ENCODE measurements at places on chromosomes 5 and 9.
A peak's percentile ranks its signal among the peaks of the same experiment; 100 is the strongest.

DNA sequence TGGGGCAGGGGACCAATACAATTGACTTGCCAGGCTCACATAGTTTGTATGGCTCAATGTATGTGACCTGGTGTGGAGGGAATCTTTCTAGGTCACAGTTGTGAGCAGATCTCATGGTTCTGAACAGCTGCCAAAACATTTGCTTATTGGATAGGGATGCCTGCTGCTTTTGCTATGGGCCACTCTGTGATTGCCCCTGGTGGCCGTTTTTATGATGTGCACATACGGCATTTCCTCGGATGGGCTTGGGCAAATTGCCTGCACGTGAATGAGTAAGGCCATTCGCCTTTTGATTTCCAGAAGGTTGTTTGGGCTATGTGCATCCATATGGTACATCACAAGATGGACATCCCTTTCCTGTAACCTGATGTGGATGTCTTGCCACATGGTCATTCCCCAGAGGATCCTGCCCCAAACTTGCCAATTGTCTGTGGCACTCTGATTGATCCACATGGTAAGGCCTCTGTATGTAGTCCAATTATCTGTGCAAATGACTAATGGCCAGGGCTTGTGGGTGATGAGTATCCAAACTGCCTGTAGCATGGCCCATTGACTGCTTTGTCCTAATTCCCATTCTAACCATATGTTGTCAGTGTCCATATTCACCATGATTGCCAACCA is 10.7 kb upstream of the SLC22A4 start:
- DNase-seq = no peak

DNA sequence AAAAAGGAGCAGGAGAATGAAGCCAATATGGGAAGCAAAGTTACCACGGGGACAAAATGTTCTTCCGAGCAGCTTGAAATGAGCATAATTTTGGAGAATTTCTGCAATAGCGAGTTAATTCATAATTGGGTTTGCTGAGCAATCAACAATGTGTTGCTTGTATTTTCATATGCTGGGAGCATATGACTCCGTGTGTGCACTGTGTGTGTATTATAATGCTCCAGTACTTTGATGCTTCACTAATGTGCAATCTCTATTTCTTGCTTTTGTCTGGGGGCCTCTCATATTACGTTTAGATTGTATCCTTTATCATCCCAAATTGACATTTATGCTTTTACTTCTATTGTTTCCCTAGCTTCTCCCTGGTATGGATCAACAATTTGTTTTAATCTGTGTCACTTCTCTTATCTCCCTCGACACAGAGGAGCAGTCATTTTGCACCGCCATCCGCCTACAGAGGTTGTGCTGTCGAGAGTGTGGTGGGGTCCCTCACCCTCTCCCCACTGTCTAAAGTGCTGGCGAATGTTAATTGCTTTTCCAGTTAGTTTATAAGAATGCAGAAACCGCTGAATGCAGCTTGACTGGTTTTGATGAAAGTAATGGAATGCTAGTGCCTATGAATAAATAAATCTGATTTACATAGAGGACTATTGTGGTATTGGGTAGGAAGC is 372.5 kb upstream of the WWC1 start:
- DNase-seq = no peak

DNA sequence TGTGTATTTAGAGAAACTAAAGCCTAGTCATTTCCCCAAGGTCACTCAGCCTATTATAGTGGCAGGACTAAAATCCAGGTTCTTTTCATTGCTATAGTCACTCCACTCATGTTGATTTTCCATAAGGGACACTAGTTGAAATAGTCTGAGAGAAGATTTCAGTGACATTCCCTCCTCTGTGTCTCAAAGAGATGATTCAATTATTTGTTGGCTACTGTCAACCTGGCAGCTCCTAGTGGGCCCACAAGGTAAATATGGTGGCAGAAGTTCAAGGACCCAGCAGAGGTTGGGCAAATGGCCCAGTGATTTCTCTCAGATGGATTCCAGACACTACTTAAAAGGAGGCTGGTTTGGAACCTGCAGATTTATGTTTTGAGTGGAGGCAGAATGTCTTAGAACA is 48.1 kb downstream of the G3BP1 start:
- no peak for DNase-seq

GRCh38 chr5:80399526-80400239 is 8.2 kb upstream of the ZFYVE16 start:
- DNase-seq = no peak

- DNase-seq = no peak
Observed at GRCh38 chr5:36392186-36392585, 90.5 kb upstream of the RANBP3L start.

GRCh38 chr5:142233083-142234032 is 91.5 kb downstream of the SPRY4 start:
- no peak for DNase-seq

- no peak for DNase-seq
Observed at GRCh38 chr9:5111696-5112095, 73.7 kb downstream of the INSL6 start.

DNA sequence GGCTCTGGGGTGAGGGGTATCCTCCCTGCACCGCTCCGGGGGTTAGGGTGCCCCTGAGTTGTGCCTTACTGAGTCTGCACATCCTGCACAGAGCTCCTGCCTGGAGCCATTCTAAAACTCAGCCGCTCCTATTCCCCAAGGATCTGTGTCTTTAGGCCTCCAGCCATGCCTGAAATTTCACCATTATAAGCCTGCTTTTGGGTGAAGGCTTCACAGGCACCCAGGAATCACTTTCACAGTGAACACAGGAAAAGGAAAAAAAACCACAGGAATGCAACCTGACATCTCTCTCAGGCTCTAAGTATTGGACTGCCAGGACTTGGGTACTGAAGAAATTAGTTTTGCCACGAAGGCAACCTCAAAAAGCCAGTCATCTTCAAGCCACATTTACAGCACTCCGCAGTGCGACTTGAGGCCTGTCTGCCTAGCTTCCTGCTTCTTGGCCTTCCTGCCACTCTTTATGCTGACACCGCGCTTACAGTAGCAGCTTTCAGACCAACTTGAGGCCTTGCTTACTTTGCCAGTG is 30.9 kb downstream of the GALNT10 start:
- peak; percentile 25 for DNase-seq

- no peak for DNase-seq
Observed at GRCh38 chr5:158039441-158039840, 180.5 kb upstream of the CLINT1 start.

GRCh38 chr5:53431665-53432064 is 48.8 kb upstream of the FST start:
- no peak for DNase-seq

DNA sequence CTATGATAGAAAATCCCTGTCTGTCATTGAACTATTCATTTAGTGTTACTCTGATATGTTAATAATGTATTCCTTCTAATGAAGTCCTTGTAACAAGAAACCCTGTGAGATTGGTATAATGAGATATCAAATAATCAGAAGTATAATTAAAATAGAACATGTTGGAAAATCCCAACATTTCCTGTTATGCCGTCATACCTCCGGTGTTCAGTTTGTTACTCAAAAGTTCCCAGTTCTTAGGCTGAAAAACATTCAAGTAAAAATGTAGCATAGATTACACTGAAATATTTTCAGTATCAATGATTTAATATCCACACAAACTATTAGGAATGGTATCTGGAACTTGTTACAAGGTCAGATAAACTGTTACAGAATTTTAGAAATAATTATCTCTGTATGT is 227.5 kb downstream of the GNA14 start:
- DNase-seq = no peak

DNA sequence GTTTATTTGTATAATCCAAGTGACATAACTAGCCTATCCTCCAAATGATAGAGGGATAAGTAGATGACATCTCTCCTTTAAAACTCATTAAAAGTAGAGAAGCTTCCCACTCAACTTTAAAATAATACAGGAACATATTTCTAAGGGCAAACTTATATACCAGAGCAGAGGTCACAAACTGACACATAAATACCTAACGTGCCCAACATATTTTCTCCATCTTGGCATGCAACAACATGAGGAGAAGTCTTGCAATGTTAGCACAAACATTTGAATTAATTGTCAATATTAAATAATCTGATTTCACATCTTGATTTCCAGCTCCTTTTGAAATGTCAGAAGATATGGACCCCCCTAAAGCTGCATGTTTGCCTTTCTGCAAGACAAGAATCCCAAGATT is 335.0 kb downstream of the DEPDC1B start:
- DNase-seq = no peak

GRCh38 chr5:162769019-162769418 is 668.4 kb upstream of the CCNG1 start:
- no peak for DNase-seq

DNA sequence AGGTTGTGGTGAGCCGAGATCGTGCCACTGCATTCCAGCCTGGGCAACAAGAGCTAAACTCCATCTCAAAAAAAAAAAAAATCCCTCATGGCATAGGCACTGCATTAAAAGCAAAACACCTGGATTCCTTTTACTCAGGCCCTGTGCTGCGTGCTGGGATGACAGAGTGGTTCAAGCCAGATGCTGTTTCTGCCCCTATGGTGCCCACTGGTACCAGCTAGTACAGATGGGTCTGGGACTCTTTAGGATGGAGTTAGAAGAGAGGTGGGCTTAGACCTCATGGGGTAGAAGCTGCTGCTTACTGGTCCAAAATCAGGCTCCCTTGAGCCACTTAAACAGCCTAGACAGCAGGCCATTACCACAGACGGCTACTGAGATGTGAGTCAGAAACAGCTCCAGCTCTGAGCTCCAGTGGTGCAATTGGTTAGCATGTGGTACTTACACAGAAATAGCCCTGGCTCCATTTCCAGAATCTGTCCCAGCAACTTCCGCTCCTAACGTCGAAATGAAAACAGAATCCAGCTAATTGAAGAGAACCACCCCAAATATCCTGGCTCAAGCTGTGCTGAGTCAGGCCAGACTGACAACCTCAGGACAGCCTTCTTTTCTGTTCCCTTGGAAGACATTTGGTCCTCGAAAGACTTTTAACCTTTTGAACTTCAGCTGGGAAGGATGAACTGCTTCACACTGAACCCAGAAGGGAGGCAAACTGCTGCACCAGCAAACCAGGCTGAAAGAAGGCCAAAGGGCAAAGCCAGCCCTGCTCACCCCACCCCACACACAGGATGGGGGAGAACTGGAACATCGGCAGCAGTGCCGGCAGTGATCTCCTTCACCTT is 15.5 kb downstream of the C5orf15 start:
- no peak for DNase-seq

DNA sequence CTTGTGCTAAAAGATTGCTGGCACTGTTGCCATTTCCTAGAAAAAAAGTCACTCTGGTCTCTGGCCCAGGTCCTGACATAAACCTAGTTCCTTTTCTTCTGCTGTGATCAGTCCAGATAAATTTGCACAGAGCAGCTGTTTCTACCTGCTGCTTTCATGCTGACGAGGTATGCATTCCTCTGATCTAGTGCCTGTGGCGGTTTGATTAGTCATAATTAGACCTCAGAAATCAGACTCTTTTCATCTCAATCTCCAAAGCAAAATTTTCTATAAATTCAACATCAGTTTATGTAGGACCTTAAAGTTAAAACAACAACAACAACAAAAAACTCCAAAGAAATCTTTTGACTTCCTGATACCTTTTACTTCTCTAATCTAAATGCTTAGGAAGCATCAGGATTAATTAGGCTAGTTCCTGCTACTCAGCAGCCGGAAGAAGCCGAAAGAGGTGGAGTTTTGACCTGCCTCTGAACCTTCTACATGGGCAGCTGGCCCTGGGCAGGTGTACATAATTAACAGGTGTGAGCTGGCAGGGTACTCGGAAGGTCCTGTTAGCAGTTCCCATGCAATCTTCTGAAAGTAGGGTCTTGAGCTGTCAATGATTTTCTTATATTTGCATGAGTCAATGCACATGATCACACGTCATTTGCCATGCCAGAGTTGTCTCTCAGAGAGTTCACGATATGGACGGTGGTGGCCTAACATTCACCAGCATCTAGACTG is 83.3 kb upstream of the CCDC112 start:
- no peak for DNase-seq

- DNase-seq = no peak
Observed at GRCh38 chr9:22374051-22374450, 72.6 kb upstream of the DMRTA1 start.

GRCh38 chr9:81456431-81457006 is 232.8 kb downstream of the TLE1 start:
- DNase-seq = no peak

- peak; percentile 3 for DNase-seq
Observed at GRCh38 chr9:111559000-111559610, 34.1 kb downstream of the ZNF483 start.

- DNase-seq = no peak
Observed at GRCh38 chr9:106156465-106156864, 462.1 kb downstream of the TMEM38B start.

DNA sequence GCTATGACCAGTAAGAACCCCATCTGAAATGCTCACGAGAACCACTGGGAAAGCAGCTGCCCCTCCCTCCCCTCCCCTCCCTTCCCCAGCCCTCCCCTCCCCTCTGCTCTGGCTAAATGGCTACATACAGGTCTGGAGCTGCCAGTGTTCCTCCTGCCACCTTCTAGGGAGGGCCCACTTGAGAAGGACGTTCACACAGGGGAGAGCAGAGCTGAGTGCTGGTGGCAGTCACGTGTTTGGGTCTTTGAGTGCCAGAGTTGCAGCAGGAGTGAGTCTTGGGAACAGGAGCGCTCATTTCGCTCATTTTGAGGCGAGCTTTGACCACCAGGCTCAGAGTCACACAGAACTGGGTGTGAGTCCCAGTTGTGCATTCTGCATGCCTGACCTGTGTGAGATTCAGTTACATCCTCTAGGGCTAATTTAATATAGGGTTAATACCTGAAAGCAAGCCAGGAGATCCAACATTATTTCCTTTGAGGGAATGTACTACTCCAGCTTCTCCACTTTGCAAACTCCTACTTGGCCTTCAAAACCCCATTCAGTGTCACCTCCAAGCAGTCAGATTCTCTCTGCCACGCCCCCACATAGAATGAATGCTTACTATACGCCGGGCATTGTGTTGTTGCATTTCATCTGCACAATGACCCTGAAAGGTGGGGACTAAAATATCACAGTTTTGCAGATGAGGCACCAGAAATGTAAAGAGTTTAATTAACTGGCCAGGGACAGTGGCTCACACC is 25.1 kb downstream of the CPLX2 start:
- no peak for DNase-seq

- DNase-seq = no peak
Observed at GRCh38 chr9:27663526-27663925, 90.2 kb upstream of the C9orf72 start.

- no peak for DNase-seq
Observed at GRCh38 chr5:156386976-156387375, 60.0 kb downstream of the SGCD start.

GRCh38 chr5:94103514-94104245 is 362.3 kb upstream of the POU5F2 start:
- DNase-seq = no peak

GRCh38 chr9:126487856-126488255 is 125.9 kb upstream of the LMX1B start:
- DNase-seq = no peak

DNA sequence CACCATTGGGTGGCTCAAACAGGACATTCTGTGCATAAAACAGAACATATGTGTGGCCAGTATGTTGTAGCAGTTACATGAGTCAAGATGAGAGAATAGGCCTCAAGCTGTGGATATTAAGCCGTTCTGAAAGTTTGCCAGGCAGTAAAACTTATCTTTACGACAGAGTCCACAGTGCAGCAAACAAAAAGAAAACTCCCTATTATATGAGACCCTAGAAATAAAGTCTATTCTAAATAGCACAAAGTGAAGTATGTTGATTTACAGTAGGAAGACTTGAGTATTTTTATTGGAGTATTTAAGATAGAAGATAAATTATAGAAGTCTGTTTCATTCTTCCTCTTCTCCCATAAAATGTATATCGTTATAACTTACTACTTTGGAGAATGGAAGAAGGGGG is 271.5 kb downstream of the ADGRV1 start:
- no peak for DNase-seq
